NCI-H1092 (cell line): ENCODE measurements at places on chromosomes 5 and 9.
A peak's percentile ranks its signal among the peaks of the same experiment; 100 is the strongest.

DNA sequence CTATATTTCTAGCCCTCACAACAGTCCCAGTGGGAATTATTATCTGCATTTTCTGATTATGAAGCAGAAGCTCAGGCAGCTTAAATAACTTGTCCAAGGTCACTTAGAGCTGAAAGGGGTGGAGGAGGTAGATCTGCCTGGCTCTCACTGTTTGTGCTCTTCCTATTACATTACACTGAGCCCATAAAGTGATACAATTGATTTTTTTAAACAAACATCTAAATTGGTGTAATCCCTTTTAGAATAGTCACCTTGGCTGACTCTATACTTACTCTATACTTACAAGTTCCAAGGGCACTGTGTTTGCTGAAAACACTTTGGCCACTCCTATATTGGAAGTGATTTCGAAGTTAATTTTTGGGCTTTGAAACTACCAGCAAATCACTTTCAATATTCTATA lies 144.7 kb downstream of the APBA1 start:
- peak; percentile 24 for DNase-seq

DNA sequence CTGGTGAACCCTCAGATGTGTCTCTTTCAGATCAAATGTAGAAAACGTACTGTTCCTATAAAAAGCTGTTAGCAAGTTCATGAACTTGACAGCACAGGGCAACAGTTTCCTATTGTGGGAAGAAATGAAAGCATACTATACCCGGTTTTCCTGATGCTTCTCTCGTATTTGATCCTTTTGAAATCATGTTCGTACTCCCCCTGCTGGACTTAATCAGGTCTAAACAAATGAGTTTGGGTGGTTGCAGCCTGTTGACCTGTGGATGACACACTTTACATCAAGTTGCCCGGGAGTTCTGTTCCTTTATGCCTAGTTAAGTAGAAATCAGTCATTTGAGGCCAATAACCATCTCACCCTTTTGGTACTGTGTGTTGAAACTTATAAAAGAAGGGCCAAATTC lies 1992.3 kb downstream of the MAT2B start:
- DNase-seq, result no peak

DNA sequence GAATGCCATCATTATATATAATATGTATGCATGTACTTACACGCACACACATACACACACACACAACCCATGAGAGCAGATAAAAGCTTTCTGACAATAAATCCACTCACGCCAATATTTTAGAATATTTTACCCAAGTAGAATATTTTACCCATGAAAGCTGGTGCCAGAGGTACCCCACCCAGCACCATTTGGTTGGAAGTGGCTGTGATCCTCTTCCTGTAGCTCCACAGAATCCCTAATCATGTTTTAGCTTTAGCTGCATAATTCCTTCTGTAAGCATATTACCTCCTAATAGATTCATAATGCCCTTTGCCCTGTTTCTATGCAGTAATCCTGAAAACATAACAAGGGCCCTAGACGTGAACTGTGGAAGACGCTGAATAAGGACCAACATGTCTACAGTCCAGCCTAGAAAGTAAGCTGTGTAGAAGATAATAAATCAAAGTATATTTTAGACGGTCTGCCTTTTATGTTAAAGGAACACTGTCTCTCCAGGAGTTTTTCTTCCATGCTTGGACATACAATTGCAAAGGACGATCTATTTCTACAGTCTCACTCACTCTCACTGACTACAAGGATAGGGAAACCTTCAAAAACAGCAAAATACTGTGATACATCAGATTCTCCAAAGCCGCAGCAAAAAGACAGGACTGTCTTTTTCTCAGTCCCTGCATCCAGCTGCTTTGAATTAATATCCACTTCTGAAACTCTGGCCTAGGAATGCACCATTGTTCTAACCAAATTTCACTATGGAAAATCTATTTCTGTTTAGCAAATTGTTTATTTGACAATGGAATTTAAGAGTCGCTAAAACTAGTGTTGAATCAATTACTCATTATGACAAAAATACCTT lies 98.2 kb downstream of the USP20 start:
- no peak for DNase-seq

DNA sequence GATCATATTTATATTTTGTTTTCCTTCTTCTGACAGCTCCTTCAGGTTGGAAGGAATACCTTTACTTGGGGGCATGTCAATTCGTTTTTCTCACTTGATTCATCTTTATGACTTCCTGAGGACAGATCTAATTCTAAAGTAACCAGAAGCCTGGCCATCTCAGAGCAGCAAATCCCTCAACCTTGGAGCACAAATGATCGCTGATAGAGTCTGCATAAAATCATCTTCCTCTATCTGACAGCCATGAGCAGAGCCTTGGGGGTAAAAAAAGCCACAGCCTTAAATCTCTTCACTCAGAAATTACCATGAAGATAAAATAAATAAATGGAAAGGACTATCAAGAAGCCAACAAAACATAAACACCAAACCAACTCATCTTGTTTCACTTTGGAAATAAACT lies 325.8 kb downstream of the PRR16 start:
- no peak for DNase-seq

DNA sequence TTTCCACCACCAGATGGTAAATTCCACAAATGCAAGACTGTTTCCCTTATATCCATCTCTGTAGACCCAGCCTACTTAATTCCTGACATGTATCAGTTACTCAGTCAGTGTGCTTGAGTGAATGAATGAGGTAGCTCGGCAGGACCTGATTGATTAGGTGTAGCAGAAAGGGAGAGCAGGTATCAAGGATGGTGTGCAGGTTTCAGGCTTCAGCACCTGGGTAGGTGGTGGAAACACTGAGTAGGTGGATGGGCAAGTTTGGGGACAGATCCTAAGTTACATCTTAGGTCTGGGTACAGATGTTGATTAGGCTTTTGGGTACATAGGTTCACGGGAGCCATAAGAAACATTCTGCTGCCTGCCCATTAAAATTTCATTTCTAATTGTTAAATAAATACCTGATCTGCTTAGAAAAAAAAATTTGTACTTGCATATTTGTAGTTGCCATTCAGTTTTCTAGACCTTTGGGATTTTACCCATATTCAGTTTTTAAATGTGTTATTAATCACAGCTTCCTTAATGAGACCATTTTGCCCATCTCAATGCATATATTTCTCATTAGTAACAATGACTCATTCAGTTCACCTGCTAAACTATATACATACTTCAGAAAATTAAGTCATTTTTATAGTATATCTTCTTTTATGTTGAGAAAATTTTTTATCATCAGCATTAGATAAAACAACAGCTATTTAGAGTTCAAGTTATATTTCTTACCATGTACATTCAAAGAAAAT lies 111.8 kb downstream of the INIP start:
- DNase-seq, result no peak

- DNase-seq, result no peak
Observed at GRCh38 chr9:114099669-114100270, 678 bp upstream of the KIF12 start.

- DNase-seq, result no peak
Observed at GRCh38 chr9:132487351-132487791, 77.4 kb downstream of the CFAP77 start.

- DNase-seq, result no peak
Observed at GRCh38 chr5:16723821-16724220, 107.0 kb upstream of the RETREG1 start.

- DNase-seq, result no peak
Observed at GRCh38 chr9:14251154-14252071, 62.5 kb downstream of the NFIB start.

GRCh38 chr5:145835848-145836239 lies 702 bp upstream of the PRELID2 start:
- no peak for DNase-seq

- no peak for DNase-seq
Observed at GRCh38 chr5:97937846-97938245, 754.8 kb upstream of the RIOK2 start.

DNA sequence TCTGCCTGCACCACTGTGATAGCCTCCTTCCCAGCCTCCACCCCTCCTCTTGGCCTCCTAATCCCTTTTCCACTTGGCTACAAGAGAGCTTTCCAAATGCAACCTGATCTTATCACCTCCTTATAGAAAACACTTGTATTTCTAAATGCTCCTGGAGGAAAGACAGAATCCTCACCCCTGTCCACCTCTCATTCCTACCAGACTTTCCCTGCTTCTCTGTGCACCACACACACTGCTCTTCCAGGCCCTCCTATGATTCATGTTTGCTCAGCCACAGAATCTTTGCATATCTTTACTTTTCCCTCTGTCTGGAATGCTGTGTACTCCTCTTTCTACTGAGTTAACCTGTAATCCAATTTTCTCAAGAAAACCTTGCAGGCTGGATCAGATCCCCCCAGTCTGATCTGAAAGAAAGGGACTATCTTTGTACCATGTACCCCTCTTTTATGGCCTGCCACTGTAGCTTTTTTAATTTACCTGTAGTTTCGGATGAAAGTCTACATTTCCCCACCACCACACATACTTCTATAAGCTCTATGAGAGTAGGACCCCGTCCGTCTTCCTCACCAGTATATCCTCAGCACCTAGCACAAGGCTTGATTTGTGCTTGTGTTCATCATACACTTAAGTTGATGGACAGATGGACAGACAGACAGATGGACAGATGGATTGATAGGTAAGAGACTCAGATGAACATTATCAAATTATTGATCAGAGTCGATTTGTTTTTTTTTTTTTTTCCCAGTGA lies 95.3 kb downstream of the GALNT10 start:
- no peak for DNase-seq

DNA sequence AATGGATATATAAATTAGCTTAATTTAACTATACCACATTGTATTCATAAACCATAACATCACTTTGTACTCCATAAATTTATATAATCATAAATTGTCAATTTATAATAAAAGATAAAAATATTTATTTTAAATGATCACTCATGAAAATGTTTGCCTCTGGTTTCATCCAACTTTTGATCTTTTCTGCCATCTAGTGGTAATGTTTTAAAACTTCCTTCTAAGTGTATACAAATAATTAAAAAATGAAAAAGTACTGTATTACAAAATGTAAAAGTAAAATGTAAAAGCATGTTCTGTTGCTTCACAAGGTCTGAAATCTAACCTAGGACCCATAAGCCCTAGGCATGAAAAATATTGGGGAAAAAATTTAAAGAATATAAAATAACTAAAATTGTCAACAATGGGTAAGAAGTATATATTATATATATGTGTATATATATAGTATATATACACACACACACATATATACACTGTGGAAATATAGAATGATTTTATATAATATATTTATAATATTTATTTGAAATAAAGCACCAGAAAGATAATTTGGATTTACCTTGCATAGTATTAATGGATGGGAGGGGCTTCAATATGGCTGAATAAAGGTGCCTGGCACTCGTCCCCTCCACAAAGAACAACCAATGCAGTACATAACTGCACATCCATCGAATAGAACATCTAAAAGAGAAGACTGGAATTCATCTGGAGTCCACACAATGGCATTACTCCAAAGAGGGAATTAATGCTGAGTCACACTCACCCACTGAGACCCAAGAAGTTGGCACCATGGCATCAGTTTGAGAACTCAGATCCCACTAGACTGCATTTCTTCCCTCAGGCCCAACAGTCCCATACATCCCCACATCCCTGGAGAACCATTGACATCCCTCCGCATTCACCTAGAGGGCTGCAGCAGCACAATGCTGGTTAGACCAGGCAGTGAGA lies 32.5 kb downstream of the ANXA1 start:
- peak; percentile 1 for DNase-seq

- no peak for DNase-seq
Observed at GRCh38 chr9:90062982-90063381, 458.2 kb downstream of the GADD45G start.
